Cortex of kidney (tissue), 1 donor: ENCODE measurements at places on chromosomes 7 and 10.

DNA sequence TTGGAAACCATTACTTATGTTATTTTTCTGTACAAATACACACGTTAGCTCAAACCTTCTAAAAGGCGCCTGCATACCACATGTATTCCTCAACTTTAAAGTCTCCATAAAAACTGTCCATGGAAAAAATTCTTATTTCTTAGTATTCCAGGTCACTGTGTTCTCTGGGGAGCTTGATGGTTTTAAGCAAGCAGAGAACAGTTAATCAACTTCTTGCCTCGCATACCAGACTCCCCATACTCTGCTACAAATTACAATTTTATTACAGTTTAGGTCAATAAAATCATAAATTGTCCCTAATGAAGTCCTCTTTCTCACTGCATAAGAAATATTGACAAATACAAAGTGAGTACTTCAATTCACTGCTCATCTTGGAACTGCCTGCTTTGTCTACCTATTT lies 77.0 kb upstream of the GPR22 start:
- no peak for DNase-seq

GRCh38 chr7:15313361-15313760 lies 248.5 kb downstream of the AGMO start:
- DNase-seq, result no peak

- DNase-seq, result no peak
Observed at GRCh38 chr10:45001381-45002148, 842 bp downstream of the ZNF22 start.

GRCh38 chr7:93147363-93147762 lies 822 bp downstream of the SAMD9L start:
- DNase-seq, result no peak
